Activated CD4-positive, alpha-beta T cell treated with anti-CD3 and anti-CD28 coated beads, Interleukin-2, Interleukin-6, amounts not matched to agents 100 ng/mL and 50 ng/mL, durations not matched to agents 16 hours and 8 hours (primary cell): ENCODE measurements at places on chromosomes 3 and 15.

DNA sequence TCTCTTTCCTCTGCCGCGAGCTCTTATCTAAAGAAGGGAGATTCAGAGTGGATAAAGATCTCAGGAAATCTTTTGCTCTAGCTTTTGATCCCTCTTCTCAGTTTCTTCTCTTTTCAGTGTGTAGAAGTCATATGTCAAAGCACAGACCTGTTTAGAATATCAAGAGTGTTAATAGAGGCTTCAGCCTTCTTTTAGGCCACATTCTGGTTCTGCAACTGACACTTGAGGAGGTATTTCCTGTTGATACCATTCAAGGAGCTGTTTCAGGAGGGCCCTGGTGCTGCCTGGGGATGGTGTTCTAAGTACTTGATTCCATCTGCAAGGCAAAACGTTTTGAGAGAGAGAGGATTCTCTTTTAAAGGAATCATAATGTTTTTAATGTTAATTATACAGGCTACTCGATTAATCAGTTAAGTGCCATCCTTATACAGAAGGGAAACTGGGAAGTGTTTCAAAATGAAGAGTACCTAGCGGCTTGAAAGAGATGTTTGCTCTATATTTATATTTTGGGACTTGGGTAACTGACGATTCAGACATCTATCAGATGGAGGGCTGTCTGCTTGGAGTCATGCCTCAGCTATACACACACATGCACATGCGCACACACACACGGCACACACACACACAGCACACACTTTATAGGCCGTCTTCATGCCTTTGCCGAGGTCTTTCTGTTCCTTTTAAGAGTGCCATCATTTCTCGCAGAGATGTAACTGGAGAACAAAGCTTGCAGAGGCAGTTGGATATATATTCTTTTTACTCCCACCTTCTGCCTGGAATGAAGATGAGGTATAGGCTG is 313.9 kb downstream of the PTPRG start:
- DNase-seq = no peak

GRCh38 chr3:179015551-179016020 is 56.0 kb downstream of the ZMAT3 start:
- peak; percentile 90 for DNase-seq

DNA sequence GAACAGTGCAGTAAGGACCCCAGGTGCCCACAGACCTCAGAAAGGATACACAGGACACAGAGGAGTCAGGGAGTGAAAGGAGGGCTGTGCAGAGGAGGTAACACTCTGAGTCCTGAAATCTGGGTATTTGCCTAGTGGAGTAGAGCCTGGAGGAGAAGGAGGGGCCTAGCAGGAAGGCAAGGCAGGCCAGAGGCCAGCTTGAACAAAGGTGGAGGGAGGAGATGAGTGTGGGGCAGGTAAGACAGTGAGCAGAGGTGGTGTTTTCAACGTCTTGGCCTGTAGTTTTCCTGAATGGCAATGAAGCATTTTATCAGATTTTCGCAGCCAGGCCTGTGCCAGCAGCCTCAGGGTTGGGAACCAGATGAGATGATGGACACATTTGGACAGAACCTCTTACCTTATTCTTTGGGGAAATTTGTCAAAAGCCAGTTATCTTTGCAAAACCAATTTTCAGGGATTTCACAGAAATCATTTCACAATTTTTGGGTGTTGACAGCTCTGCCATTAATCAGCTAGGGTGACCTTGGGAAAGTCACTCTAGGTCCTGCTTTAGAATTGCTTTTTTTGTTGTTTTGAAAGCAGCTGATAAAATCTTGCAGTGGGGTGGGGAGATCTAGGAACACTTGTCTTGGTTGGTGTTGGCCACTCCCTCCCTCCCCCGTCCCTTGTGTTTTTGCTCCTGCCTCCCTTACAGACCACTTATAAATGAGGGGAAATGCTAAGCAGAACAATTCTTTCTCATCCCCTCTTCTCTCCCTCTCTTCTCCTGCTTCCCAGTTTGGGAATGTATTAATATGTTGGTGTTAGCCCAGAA is 38.4 kb downstream of the SPSB4 start:
- DNase-seq = no peak

- no peak for DNase-seq
Observed at GRCh38 chr3:141708367-141708766, 29.7 kb upstream of the RNF7 start.

DNA sequence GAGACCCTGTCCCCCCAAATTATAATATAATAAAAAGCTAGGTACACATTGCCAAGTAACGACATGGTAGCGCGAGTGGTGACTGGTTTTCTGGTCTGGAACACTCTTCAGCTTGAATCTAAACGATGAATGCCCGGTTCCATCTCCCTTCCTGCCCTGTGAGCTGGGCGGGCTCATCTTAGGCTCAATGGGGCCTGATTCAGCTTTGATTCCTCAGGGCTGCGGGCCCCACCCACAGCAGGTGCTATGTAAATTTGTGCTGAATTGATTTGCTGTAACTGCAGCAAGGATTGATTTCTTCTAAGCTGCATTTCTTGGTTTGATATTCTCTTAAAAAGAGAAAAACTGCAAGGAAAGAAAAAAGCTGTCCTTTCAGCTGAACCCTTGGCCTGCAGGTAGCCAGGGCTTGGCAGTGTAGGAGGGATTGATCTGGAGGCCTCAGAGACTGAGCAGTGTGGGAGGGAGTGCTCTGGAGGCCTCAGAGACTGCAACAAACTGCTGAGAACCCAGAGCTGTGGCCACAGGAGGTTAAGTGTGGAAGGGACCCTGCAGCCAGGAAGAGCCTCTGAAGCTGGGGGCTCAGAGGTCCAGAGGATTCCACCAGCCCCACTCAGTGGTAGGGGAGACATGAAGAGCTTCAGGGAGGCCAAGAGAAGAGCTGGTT is 231.6 kb downstream of the XXYLT1 start:
- no peak for DNase-seq

- no peak for DNase-seq
Observed at GRCh38 chr3:63959146-63959545, 47.0 kb upstream of the SCAANT1 start.

- DNase-seq = no peak
Observed at GRCh38 chr3:44106756-44107155, 134.9 kb upstream of the TOPAZ1 start.

GRCh38 chr3:64264501-64265109 is 39.3 kb upstream of the PRICKLE2 start:
- DNase-seq = no peak

DNA sequence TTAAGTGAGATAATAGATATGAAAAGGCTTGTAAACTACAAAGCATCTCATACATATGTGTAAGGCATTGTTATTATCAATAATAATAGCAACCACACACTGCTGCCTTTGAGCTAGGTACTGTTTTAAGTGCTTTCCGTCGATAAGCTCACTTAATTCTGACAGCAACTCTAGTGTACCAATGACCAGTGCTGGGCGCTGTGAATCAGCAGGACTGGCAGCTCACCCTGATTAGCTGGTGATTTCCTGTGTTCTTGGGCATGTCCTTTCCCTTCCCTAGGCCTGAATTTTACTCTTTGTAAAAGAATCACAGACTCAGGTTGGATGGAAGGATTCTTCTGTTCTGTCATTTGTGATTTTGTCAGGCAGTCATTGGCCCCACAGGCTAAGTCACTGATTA is 215.6 kb downstream of the LPP start:
- DNase-seq = no peak

- no peak for DNase-seq
Observed at GRCh38 chr15:74937272-74937589, 642 bp downstream of the COX5A start.

- DNase-seq = no peak
Observed at GRCh38 chr3:64095802-64096201, 72.5 kb upstream of the PSMD6 start.

DNA sequence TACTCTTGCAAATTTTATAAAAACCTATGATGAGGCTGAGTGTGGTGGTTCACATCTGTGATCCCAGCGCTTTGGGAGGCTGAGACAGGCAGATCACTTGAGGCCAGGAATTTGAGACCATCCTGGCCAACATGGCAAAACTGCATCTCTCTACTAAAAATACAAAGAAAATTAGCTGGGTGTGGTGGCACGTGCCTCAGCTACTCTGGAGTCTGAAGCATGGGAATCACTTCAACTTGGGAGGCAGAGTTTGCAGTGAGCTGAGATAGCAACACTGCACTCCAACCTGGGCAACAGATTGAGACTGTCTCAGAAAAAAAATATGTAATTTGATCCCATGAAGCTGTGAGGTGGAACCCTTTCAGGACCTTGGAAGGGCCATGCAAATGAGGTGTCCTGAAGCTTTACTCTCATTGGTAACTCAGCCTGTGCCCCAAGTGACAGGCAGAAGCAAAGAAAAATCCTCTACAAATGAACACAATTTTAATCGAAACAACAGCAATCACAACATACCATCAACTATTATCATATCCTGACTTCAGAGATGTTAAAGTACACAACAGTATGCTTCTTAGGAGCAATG is 84.6 kb upstream of the CDV3 start:
- DNase-seq = no peak

- no peak for DNase-seq
Observed at GRCh38 chr3:167920747-167921146, 175.0 kb downstream of the GOLIM4 start.

- no peak for DNase-seq
Observed at GRCh38 chr3:46420931-46421330, 13.9 kb downstream of the CCRL2 start.

DNA sequence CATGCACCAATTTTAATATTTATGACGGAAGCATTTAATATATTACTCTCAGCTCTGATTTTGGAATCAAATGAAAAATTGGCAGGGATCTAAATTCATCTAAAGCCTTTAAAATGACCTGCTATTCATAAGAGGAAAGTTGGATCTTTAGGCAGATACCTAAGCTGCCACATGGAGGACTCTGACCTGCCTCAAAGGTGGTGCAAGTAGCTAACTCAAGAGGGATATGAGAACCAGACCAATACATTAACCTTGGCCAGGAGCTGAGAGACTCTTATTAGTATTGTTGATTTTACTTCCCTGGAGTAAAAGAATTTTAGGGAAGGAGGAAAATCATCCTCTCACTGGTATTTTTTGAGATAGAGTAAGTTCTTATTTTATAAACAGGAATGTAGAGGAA is 17.7 kb downstream of the ZNF654 start:
- no peak for DNase-seq

GRCh38 chr15:41637086-41637485 is 23.1 kb upstream of the MGA start:
- DNase-seq = no peak

DNA sequence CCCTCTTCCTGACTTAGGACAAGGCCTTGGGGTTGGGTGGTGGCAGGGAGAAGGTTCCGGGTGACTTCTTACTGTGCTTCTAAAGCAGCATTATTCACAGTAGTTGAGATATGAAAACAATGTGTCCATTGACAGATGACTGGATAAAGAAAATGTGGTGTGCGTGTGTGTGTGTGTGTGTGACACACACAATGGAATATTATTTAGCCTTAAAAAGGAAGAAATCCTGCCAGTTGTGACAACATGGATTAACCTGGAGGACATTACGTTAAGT is 128.1 kb upstream of the RASGRP1 start:
- DNase-seq = no peak

DNA sequence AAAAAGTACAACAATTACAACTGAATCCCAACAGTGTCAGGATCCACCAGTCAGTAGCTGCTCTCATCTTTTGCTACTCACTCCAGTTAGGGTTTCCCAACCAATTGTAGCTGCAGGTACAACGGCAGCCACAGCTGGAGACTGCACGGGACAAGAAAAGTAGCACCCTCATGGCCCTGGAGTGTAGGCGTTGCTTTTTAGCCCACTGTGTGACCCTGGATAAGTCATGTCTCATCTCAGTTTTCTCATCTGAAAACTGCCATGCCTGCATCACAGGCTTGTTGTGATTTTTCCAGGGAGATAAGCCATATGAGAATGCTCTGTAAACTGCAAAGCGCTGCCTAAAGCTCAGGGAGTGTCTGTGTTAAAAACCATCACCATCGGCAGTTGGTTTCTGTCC is 535.6 kb upstream of the IL12A start:
- no peak for DNase-seq

DNA sequence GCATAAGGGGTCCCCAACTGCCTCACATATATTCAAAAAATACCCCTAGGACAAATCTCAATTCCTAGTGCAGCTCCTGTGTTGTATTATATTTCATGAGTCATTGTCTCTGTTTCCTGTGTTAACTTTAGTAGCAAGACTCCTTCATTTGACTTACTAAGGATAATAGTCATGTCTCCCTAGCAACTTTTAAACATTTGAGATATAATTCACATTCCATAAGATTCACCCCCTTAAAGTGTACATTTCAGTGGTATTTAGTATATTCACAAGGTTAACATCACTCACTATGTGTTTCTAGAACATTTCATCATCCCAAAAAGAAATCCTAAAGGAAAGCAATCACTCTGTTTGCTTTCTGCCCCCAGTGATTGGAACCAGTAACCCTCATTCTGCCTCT is 121.3 kb upstream of the WNT7A start:
- DNase-seq = no peak

GRCh38 chr15:76626611-76627010 is 278.5 kb downstream of the SCAPER start:
- DNase-seq = no peak

- no peak for DNase-seq
Observed at GRCh38 chr3:21020043-21020442, 731.0 kb downstream of the ZNF385D start.

- DNase-seq = peak; percentile 35
Observed at GRCh38 chr3:183098536-183099025, 715 bp downstream of the MCCC1 start.

- DNase-seq = no peak
Observed at GRCh38 chr3:13963137-13963886, 83.4 kb upstream of the WNT7A start.

GRCh38 chr3:127755305-127755681 is 67.0 kb downstream of the MGLL start:
- DNase-seq = no peak

DNA sequence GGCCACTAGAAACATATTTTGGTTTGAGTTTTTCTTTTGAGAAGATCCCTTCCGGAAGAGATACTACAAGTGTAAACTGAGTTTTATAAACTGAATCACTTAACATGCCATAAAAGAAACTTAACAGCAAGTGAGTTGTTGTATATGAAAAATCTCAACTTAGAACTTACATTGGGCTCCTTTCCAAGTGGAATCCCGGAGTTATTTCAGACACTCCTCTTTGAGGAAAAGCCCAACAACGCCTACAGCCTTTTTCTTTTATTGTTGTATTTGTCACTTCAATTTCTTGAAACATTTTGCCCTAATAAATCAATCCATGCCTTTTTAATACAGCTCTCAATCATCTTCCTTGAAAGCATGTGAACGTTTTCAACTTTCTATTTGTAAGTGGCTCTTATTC is 137.3 kb downstream of the FEZF2 start:
- DNase-seq = no peak

DNA sequence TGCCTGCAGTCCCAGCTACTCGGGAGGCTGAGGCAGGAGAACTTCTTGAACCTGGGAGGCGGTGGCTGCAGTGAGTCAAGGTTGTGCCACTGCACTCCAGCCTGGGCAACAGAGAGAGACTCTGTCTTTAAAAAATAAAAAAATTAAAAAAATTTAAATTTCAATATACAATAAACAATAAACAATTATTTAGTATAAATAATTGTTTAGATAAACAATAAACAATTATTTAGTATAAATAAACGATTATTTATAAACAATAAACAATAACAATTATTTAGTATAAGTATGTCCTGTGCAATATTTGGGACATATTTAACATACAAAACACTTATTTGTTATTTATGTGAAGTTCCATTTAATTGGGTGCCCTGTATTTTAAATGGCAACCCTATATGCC is 119.6 kb downstream of the XXYLT1 start:
- DNase-seq = no peak

- no peak for DNase-seq
Observed at GRCh38 chr3:171729452-171730334, 80.6 kb downstream of the PLD1 start.

- no peak for DNase-seq
Observed at GRCh38 chr15:27770086-27770607, 329.0 kb downstream of the OCA2 start.
